ENCODE measurements at places on chromosomes 2 and 18.
A peak's percentile ranks its signal among the peaks of the same experiment; 100 is the strongest.

GRCh38 chr2:225100856-225101294 lies 58.6 kb upstream of the DOCK10 start:
- no peak for DNase-seq

DNA sequence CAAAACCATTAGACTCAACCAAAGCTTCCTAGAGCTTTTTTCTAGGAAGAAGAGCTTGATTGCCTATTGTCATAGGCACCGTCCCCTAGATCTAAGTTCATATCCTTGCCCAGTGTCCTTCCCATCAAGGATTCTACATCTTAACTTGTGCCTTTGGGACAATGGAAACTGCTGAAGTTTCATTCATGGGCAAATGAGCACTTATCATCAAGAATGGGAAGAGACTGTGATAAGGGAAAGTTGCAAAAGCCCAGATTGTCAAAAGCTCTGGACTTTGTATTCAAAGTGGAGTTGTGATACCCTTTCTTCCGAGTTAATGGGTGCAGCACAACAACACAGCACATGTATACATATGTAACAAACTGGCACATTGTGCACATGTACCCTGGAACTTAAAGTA lies 503.0 kb upstream of the KLHL29 start:
- no peak for DNase-seq

DNA sequence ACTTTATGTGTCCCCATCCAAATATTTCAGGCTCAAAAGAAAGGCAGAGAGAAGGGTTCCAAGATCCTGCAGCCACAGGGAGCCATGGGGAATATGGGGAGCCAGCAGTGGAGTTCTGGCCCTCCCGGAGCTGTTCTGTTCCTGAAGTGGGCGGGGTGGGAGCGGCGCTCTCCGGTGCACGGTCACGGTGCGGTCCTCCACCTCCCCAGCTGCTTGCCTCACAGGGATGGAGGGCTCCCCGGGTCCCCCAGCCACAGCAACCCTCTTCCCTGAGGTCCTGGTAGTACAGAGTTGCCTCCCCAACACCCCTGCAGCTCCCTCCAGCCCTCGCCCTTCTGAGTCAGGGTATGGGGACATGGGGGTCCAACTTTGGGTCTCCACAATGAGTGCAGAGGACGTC lies 26.2 kb upstream of the SNED1 start:
- DNase-seq = no peak

DNA sequence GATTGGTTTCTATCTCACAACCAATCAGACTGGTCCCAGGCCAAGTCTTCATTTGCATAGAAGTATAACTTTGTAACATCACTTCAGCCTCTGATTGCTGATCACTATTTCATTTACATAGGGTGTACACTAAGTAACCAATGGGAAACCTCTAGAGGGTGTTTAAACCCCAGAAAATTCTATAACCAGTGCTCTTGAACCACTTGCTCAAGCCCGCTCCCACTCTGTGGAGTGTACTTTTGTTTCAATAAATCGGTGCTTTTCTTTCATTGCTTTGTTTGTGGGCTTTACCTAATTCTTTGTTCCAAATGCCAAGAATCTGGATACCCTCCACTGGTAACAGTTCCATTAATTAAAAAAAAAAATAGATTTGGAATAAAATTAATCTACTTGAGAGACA lies 77.0 kb downstream of the TMEFF2 start:
- DNase-seq = no peak

- DNase-seq = no peak
Observed at GRCh38 chr18:73365018-73365417, 497.2 kb upstream of the NETO1 start.

GRCh38 chr2:128751746-128752145 lies 433.1 kb upstream of the HS6ST1 start:
- no peak for DNase-seq

- DNase-seq = no peak
Observed at GRCh38 chr2:173232956-173233744, 121.5 kb upstream of the CDCA7 start.

- peak; percentile 58 for DNase-seq
Observed at GRCh38 chr18:72107647-72108383, 436.3 kb downstream of the CBLN2 start.

- no peak for DNase-seq
Observed at GRCh38 chr2:104749856-104750460, 104.0 kb upstream of the POU3F3 start.

DNA sequence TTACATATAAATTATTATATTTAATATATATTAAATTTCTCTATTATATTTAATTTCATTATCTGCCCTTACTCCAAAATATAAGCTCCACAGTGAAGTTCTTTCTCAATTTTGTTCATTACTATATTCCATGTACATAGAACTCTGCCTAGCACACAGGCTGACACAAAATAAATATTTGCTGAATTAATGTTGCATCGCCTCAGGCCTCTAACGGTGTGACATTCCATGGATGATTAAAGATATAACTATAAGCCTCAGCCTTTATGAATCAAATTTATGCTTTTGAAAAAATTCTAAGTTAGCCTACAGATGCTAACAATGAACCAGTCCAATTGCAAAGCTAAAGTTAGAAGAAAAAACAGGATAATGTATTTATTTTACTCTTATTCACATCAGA lies 1337.2 kb upstream of the NRXN1 start:
- DNase-seq = no peak

DNA sequence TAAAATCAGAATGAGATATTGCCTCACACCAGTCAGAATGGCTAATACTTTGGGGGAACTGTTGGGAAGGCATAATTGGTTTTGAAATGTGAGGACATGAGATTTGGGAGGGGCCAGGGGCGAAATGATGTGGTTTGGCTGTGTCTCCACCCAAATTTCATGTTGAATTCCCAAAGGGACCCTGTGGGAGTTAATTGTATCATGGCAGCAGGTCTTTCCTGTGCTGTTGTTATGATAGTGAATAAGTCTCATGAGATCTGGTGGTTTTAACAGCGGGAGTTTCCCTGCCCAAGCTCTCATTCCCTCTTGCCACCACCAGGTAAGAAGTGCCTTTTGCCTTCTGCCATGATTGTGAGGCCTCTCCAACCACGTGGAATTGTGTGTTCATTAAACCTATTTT lies 59.6 kb downstream of the CSRNP3 start:
- DNase-seq = peak; percentile 30

GRCh38 chr2:217604527-217605194 lies 398.1 kb downstream of the TNS1 start:
- DNase-seq = no peak

DNA sequence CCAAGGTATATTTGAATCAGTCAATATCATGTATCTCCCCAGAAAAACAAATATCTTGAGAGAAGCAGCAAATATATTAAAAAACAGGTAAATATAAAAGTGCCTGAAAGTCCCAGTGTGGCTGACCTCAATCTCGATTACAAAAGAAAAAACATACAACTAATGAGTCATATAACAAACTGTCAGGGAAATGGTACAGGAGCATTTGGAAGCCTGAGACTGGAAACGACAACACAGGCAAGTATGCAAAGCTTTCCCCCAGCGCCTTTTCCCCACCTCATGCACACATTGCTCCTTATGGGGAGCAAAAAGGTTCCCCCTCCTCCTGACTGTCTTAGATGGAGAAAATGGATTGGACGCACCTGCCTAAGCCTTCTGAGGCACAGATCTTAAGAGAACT lies 230.7 kb downstream of the TMX3 start:
- DNase-seq = no peak

- DNase-seq = no peak
Observed at GRCh38 chr18:46333431-46334135, 229.4 kb downstream of the HAUS1 start.

GRCh38 chr18:79961527-79962291 lies 2.7 kb upstream of the HSBP1L1 start:
- no peak for DNase-seq

GRCh38 chr2:233416706-233417105 lies 62.4 kb downstream of the DGKD start:
- no peak for DNase-seq

DNA sequence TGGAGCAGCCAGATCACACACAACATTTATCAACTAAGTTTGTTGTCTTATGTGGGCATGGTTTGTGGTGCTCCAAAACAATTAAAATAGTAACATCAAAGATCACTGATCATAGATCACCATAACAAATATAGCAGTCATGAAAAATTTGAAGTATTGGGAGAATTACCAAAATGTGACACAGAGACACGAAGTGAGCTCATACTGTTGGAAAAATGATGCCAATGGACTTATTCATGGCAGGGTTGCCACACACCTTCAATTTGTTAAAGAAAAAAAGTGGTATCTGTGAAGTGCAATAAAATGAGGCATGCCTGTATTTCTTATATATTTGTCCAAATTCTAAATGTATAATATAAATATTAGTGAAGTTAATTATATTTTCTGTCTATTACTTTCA lies 42.9 kb upstream of the CABYR start:
- DNase-seq = no peak

DNA sequence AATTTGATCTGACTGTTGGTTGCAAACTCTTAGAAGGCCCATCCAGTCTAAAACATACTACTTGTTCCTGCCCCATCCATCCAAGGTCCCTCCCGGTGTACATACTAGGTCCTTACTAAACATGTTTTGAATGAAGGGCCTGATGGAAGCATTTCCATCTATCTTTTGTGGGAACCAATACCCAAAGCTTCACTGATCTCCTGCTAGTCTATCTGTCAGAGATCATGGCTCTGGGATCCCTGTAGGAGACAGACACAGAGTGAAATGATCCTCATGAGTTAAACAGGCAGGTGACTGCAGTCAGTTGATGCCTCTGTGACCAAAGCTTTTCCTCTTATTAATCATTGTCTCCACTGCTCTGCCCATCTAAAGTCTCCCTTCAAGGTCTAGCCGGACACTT lies 115.0 kb downstream of the ST6GAL2 start:
- no peak for DNase-seq

DNA sequence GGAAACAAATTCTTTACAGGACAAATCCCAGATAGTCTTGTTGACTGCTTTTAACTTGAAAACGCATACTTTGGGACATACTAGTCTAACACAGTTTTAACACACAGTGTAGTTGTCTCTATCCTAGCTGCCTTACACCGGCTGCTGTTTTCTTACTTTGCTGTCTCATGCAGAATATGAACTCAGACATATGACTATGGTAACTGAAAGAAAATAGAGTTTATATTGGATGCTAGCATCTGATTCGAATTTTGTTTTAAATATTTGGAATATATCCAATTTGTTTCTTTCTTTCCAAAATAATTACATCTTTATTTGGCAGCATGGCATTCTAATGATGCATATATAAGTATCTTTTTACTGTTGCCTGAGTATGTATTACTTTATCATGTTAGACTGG lies 69.8 kb downstream of the ANKRD12 start:
- no peak for DNase-seq

DNA sequence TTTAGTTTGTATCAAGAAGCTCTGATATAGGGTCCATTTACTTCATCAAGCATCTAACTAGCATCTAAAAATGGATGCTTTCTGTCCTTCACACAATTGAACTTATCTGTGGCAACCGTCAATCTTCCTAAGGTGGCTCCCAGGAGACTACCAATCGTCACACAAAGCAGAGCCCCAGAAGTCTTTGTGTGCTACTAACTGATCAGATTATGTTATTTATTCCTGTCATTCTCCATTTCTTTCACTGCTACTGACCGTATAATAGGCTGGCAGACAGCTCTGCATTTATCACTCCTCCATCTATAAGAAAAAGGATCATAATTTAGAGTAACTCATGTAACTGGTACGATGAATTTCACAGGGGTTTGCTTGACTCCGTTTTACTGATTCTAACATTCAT lies 585.0 kb upstream of the NXPH2 start:
- DNase-seq = no peak

- no peak for DNase-seq
Observed at GRCh38 chr2:145026456-145027455, 506.8 kb upstream of the ZEB2 start.

GRCh38 chr18:63480476-63480875 lies 3.7 kb downstream of the SERPINB5 start:
- DNase-seq = no peak

DNA sequence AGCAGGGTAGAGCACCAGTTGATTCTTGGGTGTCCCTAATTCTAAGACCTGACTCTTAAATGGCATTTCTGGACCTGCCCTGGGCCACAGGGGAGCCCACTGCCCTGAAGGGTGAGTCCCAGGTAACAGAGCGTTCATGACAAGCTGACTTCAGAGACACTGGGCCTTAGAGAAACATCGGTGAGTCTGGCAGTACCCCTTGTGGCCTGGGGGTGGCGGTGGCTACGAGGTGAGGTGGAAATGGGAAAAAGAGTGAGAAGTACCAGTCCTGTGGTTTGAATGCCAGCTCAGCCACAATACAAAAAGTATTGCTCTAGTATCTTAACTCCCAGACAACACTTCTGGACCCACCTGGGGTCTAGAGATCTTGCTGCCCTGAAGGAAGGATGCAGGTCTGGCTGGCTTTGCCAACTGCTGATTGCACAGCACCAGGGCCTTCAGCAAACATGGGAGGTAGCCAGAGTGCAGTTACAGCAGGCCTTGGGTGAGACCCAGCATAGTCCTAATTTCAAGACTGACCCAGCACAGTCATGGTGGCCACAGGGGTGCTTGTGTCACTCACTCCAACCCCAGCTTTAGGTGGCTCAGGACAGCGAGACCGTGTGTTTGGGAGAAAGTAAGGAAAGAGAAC lies 44.5 kb downstream of the USP34 start:
- DNase-seq = peak; percentile 83

DNA sequence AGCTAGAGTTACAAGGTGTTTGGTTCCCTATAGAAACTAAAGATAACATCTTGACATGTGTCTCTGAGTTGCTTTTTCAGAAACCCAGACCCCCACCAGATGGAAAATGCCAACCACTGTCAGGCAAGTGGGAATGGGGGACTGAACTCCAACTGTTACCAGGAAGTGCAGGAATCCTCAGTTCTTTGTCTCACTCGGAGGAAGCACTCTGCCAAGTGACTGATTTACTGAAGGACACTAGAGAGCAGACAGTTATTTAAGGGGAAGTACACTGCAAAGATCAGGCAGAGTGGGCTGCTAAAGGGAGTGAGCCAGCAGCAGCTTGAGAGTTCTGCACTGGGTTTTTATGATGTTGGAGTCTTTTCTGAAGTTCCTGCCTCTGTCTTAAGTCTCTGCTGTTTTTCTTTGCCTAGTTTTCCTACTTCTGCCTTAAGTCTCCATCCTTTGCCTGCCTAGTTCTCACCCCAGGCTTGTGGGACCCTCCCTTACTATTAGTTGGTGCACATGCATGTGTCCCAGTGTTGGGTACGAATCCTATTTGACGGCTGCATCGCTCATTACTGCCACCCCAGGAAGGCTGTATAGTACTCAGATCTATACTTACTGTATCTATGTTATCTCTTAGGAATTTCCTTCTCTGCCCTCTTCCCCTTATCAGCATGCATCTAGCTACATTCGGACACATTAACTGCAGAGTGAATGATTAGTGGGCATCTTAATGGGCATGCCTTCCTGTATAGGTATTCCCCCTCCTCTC lies 97.1 kb downstream of the TEX51 start:
- DNase-seq = no peak

DNA sequence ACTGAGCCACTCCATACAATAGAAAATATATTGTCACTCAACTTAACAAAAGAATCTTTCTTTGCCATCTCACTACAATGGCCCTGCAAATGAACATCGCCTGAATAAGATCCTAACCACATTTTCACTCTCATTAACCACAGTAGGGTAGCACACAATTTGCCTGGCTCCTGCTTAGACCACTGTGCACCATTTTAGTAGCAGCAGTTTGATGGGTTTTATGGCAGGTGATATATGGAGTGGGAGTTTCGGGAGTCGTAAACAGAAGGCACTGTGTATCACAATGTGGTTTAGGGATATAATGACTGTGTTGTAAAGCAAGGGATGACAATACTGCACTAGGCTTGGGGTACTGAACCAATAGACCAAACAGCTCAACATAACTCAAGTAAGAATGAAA lies 617.4 kb downstream of the BCL11A start:
- DNase-seq = no peak

Data from H9 (cell line).